Epithelial cell of umbilical artery (primary cell): ENCODE measurements at places on chromosomes 3 and 15. TPM values are rescaled to one million over a fixed set of nuclear protein-coding genes. Genes with fewer than 3 reads are reported as not detected.

The RPP25 gene
- total RNA-seq, result 11.0 and 14.7 TPM in 2 replicates

The RPN1 gene
- total RNA-seq, result 429 and 556 TPM in 2 replicates

The UNC13C gene
- total RNA-seq, result not detected in 2 replicates

The RTP4 gene
- total RNA-seq, result 0.61 TPM in 1 of 2 replicates, not detected in the other

The CLRN1 gene
- total RNA-seq, result not detected in 2 replicates

The ACTC1 gene
- not detected in 2 replicates for total RNA-seq

The CILP gene
- not detected in 2 replicates for total RNA-seq
